ENCODE measurements at places on chromosomes 5 and 9.
A peak's percentile ranks its signal among the peaks of the same experiment; 100 is the strongest.

DNA sequence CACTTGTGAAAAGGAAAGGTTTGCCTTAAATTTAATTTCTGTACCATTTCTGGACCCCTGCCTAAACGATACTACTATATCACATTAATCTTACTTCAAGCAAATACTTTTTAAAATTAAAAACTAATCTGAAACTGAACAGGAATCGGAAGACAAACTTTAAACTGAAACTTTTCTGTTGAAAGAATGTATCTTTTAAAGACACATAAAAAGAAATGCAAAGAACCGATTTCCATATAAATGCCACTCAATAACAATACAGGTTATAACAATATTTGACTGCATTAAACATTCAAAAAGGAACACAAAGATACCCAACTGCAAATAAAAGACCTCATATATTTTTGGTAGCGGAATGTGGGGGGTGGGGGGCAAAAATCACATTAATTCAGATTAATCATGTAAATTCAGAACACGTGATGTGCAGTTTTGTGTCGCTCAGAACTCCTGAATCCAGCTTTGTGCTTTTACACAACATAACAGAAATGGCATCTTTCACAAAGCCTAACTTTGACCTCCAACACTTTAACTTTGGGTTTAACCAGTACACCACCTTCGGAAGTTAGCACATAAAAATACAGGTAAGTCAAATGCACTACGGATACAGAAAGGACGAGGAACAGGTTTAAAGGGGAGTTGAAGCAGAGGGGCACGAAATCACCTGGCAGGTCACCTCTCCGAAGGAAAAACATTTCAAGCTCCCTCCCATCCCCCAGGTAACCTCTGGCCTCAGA is 925 bp downstream of the LIFR start:
- DNase-seq = no peak

DNA sequence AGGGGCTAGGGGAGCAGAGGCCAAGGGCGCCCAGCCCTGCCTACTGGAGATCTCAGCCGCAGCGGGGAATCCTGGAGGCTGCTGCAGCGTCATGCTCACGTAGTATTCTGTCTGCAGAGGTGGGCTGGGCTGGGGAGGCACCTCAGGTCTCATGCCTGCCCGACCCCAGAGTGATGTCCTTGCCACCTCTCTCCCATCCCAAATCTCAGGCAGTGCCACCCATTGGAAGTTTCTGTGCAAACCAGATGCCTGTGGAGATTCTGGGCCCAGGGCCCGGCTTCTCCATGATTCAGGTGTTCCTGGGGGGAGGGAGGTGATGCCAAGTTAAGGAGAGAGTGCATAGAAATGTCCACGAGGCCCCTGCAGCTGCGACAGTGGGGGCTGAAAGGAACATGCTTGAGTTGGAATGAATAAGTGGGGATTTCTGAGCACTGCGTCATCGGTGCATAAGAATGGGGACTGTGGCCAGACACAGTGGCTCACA is 72.0 kb downstream of the ANKRD33B start:
- no peak for DNase-seq

- DNase-seq = no peak
These were observed 1.8 kb downstream of the KLF4 start for GRCh38 chr9:107487521-107488374.

- DNase-seq = no peak
These were observed 8.0 kb downstream of the TGFBR1 start for GRCh38 chr9:99112750-99113413.

GRCh38 chr5:64269164-64269563 is 103.5 kb downstream of the RNF180 start:
- DNase-seq = no peak

DNA sequence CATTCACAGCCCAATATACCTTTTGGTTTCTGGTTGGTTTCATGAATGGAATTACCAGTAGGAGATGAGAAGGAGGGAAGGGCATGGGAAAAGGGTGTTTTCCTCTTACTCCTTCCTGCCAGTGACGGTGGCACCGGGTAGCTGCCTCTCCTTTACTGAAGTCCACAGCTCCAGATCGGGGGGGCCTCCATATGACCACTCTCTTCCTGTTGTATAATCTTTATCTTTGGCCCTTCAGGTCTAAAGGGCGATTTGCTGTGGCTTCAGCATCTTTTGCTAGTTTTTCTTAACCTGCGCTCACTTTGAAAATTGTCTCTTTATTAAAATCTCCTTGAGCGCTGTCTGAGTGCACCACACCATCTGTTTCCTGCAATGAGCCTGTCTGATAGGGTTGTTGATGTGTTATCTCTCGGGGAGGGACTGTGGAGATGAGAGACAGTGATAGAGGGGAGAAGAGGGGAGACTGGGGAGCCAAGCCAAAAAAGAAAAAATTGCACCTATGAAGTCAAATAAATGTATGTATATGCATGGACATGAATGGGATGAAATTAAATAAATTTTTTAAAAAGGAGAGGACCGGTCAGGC is 449.3 kb upstream of the KLF4 start:
- DNase-seq = peak; percentile 61

GRCh38 chr9:22722492-22722891 is 275.9 kb downstream of the DMRTA1 start:
- no peak for DNase-seq

- no peak for DNase-seq
These were observed 1806.1 kb upstream of the CDH6 start for GRCh38 chr5:29387384-29387783.

GRCh38 chr9:20940447-20941173 is 90.8 kb downstream of the HACD4 start:
- DNase-seq = no peak

GRCh38 chr9:111516061-111516465 is 8.9 kb upstream of the ZNF483 start:
- no peak for DNase-seq

DNA sequence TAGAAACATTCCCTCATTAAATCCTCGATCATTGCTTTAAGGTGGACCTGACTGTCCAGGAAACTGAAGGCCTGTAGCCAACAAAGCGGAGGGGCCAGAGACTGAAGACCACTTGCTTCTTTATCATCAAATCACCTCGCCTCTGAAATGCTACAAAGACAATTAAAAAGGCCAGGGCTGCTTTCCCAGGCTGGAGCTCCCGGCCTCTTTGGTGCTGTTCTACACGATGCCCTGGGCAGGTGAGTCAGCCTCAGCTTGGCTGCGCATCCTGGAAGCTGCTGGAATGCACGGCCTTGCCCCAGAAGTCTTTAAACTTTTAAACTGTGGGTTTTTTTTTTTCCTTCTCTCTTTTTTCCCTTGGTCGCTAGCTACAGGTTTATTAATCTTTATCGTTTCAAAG is 46.5 kb downstream of the SH3PXD2B start:
- no peak for DNase-seq

GRCh38 chr9:70322096-70322495 is 63.3 kb downstream of the SMC5 start:
- DNase-seq = no peak

GRCh38 chr9:109249615-109250014 is 71.2 kb downstream of the EPB41L4B start:
- DNase-seq = no peak

DNA sequence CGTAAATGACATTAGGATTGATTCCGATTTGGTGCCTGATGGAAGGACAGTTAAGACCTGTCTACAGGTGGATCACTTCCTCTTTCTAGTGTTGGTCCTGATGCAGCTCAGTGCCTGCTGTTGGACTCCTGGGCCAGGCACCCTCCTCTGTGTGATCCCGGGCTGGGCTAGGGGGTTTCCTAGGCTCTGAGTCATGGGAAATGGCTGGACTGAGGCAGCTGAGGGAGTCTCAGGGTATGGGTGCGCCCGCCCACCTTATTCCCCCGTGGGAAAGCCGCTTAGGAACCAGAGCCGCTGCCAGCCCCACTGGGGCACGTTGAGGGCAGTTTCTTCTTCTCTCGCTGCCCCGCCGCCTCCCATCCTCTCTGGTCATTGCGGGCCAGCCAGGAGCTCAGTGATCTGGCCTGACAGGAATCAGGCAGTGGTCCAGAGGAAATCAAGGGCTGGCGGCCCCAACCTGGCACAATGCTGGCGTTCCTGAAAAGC is 12.9 kb downstream of the TCF7 start:
- DNase-seq = no peak

DNA sequence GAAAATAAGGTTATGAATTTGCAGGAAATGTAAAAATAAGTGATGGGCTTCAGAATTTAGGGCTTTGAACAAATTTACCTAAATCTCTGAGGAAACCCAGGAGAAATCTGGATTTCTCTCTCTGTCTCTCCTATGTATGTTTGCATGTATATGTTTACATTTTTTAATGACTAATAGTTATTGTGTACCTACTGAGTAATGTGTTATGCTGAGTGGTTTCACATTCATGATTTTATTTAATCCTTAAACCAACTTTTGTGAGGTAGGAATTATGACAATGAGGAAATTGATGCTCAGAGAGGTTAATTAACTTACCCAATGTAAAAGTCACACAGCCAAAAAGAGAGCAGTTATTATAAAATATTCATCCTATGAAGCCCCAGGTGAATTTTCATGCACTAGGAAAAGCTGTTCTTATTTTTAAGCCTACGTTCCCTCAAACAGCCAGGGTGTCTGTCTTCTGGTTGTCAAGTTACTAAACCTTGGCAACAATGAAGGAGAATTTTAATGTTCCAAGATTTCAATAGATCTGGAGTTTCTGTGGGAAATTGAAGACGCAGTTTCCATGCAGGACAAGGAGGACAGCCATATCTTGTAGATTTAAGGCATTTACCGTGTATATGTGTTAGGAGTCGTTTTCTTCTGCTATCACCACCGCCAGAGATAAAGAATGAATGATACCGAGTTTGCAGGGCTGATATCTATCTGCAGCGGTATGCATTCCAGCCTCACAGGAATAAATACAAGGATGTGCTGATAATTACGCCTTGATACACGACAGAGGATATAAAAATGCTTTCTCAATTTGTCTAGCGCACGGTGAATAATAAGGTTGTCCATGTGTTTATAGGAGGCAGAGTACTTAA is 484.8 kb downstream of the ZSWIM6 start:
- DNase-seq = no peak

DNA sequence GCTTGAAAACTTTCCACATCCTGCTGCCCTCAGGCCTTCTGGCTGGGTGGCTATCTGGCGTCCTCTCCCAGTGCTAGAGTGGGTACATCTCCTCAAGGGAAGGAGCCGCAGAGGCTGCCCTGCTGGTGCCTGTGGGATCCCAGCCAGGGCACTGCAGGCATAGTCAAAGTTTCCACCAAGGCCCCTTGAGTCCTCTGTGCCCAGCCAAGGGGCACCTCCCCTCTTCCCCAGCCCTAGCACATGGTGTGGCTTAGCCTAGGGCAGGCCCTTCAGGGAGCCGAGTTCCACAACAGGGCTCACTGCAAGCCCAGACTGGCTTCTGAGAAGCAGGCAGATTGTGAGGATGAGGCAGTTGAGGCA is 103.2 kb downstream of the RGS3 start:
- DNase-seq = no peak

DNA sequence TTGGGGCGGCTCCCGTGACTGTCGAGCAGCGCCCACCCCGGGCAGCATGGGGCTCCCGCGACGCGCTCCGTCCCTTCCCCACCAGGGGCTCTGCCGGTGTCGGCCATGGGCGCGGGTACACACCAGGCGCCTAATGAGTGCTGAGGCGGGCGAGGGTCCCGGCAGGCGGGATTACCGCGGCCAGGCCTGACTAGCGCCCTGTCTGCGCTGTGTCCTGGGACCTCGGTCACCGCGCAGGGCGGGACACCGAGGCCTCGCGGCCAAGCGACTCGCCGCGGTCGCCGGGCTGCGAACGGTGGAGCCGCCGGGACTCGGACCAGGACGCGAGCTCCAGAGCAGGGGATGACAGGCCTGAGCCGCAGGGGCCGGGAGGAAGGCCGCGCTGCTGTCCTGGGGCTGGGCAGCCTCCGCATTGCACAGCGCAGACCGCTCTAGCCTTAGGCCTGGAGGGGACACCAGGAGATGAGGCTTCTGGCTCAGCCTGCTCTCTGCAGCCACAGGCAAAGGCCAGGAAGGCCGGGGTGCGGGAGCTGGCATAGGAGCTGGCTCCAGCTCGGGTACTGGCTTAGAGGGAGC is 14.1 kb downstream of the LCN10 start:
- DNase-seq = no peak

- DNase-seq = peak; percentile 62
These were observed 16.0 kb downstream of the ZNF462 start for GRCh38 chr9:106878934-106879333.

DNA sequence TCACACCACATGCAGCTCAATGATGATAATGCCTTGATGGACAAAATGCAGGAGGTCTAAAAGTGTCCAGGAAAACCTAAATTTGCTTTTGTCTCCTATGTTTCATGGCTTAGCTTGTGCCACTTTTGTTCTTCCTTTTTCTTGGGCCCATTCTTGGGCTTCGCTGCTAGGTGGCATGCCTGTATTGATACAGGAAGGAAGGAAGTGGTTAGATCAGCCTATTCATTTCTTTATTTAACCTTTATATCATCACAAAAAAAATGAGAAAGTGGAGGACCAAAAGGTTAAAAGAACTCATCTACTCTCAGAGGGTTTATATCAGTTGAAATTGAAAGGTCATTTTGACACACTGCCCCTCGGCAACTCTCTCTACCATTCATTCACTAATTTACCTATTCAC is 260.2 kb downstream of the ARHGAP26 start:
- no peak for DNase-seq

DNA sequence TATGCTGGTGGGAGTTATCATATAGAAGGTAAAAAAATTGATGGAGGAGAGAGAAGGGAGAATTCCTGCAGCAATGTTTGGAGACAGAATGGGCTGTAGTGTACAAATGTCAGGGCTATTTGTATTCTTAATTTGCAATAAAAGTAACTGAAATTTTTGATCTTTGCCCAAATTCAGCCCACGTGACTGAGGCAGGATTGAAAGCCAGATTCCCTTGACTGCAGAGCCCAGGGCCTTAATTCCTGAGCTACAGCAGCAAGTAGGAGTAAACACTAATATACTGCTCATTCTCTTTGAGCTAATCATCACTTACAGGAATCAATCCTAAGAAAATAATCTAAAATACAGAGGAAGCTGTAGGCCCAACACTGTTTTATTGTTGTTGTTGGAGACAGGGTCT is 5.2 kb upstream of the ANXA6 start:
- no peak for DNase-seq

GRCh38 chr5:132438917-132439316 is 51.7 kb downstream of the IRF1 start:
- no peak for DNase-seq

Measured in NCI-H524 treated with DMSO at 0.1 percent for 48 hours (cell line).